ENCODE measurements at places on chromosomes 6 and 20.

DNA sequence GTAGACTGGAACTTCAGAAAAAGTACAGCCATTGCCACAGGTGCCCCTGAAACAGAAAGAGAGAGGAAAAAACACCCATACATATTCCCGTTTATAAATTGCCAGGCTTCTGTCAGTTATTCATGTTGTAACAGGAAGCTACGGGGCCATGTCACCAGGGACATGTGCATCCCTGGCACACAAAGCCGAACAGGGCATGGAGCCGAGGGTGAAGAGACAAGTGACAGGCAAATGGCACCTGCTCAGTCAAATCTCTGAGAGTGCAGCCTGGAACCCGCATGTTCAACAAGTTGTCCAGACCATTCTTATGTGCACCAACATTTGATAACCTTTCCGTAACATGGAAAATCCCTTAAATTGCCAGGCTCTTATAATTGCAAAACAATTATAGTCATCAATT is 740.7 kb downstream of the KIF16B start:
- DNase-seq: no peak

- no peak for DNase-seq
These were observed 7.6 kb upstream of the GCNT2 start for GRCh38 chr6:10513544-10513943.

DNA sequence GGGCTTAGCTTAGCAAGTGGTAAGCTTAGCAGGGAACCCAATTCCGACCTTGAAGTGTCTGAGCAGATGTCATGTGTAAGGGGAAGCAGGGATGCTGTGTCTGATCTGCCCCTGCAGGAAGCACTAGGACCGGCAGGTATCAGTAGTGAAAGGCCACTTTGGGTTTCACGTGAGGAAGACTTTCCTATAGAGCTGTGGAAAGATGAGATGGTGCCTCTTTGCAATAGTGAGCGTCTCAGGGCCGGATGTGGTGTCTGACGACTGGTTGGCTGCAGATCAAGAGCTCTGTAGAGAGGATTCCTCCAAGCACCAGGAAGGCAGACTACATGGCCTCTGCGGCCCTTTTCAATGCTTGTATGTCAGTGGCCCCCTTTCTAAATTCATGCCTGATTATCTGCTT is 98.3 kb downstream of the TIAM2 start:
- DNase-seq: no peak

- DNase-seq: no peak
These were observed 102.5 kb upstream of the AGPAT4 start for GRCh38 chr6:161376367-161376766.

GRCh38 chr6:93896081-93896480 is 476.7 kb upstream of the EPHA7 start:
- no peak for DNase-seq

DNA sequence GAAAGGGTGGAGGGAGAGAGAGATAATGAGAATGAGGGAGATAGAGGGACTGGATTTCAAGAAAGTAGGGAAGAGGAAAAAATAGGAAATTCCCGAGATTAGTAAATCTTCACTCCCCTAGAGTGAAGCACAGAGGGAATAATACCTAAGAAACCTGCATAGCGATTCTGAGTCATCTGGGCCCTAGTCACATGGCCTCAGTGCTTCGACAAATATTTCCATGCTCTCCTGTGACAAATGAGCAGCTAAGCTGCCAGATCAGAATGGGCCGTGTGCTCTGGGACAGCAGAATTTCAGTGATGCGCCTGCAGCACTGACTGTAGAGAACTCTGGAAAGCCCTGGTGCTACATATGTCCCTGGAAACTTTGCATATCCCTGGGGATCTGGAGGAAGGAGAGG is 48.6 kb upstream of the GRIK2 start:
- DNase-seq: no peak

DNA sequence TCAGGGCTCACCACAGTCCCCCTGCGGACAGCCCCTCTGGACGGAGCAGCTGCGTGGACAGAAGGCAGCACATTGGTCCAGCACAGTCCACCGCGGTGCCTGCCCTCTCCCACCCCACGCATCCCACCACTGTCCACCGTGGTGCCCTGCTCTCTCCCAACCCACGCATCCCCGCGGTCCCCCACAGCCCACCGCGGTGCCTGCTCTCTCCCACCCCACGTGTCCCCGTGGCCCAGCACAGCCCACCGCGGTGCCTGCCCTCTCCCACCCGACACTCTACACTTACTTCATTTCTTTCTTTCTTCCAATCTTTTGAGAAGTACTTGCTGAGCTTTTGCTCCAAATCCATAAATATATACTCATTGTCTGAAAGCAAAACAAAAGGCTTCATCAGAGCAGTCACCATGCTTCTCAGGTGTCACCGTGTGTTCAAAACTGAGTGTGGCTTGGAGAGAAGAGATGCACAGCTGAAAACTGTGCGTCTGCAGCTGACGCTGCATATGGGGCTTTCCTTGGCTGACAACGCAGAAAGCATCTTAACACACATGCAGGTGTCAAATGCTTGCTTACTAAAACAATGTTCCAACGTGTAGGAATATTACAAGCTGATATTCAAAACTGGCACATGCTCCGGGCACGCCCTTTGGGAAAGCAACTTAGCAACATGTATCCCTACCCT is 11.8 kb downstream of the FRMD1 start:
- DNase-seq: no peak

DNA sequence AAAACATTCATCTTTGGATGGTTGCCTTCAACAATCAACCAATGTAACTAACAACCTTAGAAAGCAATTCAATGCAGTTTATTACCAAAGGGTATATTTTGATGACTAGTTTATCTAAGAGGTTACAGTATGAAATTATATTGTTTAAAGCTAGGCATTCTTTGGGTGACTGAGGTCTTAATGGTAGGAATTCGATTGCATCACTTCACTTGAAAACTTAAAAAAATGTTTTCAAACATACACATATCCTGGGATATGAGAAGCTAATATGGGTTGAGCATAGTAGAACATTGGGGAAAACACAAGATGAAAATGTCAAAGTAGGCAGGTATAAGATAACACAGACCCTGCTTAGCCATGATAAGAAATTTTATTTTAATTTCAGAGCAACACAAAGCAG is 144.6 kb upstream of the BMP5 start:
- no peak for DNase-seq

- DNase-seq: no peak
These were observed 393.2 kb upstream of the SOX4 start for GRCh38 chr6:21200134-21200870.

DNA sequence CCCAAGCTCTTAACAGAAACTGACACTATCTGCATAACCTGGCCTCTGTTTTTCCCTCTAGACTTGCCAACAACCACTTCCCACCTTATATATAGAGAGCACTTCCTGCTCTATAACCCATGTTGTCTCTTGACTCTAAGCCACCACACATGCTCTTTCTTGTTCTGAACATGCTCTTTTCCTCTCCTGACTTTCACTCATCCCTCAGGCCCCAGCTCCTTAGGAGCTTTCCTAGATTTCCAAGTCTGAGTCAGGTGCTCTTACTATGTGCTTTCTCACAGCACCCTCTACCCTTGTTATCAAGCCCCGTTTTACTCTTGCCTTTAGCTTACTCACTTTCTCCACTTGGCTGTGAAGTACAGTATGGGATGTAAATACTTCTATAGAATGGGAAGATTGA is 143.9 kb upstream of the EYA4 start:
- no peak for DNase-seq

DNA sequence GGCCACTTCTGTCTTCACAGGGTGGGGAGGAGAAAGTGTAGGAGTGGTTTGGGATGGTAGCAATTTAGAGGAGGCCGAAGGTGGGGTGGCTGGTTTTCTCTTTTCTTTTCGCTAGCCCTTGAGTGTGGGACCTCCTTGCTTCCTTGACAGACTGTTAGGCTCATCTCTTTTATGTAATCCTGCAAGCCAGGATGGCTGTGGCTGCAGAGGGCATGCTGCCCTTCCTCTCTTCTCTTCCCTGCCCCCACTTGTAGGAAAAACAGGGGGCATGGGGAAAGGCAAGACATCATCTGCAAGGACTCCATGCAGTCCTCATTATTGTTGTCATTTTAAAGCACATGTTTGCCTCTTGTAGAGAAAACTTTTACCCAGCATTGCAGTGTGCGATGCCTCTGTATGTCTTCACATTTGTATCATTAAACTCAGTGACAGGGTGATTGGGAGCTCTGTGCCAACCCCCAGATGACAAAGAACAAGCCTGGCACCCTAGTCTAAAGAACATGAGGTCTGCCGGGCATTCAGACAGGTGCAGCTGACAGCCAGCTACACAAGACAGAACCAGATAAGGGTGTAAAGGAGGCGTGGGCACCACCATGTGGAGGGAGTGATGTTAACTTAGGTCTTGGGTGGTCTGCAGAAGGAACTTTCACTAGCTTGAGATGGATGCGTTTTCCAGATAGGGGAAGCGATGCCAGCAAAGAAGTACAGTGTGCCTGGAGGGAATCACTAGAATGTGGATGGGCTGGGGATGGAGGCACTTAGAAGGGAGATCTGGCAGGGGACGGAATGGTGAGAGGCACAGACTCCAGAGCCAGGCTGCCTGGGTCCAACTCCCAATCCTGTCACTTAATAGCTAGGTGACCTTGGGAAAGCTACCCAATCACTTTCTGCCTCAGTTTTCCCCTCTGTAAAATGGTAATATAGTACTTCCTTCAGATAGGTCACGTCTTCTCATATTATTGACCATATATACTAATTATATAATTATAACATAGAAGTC is 207.6 kb downstream of the TBC1D7 start:
- peak; percentile 43 for DNase-seq

DNA sequence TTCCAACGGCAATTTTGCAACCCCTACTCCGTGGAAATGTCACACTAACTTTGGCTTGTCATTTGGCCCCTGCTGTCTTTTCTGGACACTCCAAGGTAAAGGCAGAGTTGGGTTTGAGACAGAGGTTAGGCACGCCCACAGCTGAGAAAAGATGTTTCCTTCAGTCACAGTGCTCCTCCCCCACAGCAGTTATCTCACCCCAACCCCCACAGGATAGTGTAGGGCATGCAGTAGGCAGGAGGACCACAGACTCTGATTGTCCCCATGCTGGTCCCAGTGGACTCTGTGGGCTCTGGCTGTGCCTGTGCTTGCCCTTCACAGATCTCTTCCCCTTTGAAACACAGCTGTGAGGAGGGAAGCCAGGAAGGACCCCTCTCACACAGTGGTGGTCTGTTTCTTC is 124.0 kb upstream of the CARMIL1 start:
- DNase-seq: no peak

GRCh38 chr6:39664173-39664572 is 61.0 kb downstream of the KIF6 start:
- no peak for DNase-seq

GRCh38 chr6:163405412-163406309 is 8.9 kb upstream of the QKI start:
- DNase-seq: peak; percentile 52

DNA sequence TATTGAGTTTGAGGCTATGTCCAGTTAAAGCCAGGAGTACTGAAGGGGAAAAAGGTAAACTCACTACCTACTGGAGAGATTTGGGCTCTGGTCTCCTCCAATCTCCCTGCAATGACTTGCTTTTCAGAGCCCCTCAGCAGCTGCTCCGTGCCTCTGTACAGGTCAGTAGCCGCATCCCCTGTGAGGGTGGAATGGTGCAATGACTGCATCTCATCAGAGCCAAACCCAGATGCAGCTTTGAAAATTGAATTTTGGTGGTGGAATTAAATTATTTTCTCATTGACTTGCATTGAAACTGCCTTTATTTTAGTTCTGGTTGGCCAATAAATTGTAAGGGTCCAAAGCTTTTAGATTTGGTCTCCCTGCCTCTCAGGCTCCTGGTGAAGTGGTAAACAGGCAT is 166.7 kb downstream of the DLL1 start:
- DNase-seq: no peak

GRCh38 chr20:63230800-63231268 is 4.9 kb upstream of the BIRC7 start:
- DNase-seq: peak; percentile 78
